Endothelial cell (in vitro differentiated cells): ENCODE measurements at places on chromosomes 7 and 10. TPM values are rescaled to one million over a fixed set of nuclear protein-coding genes. Genes with fewer than 3 reads are reported as not detected.

The COL17A1 gene
- 4.2 TPM for total RNA-seq

The RAPGEF5 gene
- total RNA-seq: 135 TPM

The SFTPA1 gene
- total RNA-seq: not detected

The HYAL4 gene
- 3.1 TPM for total RNA-seq

The GRID2IP gene
- 0.08 TPM for total RNA-seq

The PIK3AP1 gene
- total RNA-seq: 9.0 TPM

The NFKB2 gene
- total RNA-seq: 14.2 TPM

The BZW2 gene
- 141 TPM for total RNA-seq

The GFRA1 gene
- 4.2 TPM for total RNA-seq

The AS3MT gene
- total RNA-seq: 1.4 TPM

The TMEM176A gene
- 1.3 TPM for total RNA-seq

The CTAGE15 gene
- 0.31 TPM for total RNA-seq

- peaks cover 3% of the 10 kb centered on the region for H3K27me3 ChIP-seq
- no peak overlapping the region for H3K4me3 ChIP-seq
- no peaks in the 10 kb centered on the region for H3K36me3 ChIP-seq
- peaks cover 5% of the 10 kb centered on the region for H3K4me1 ChIP-seq
These were observed 142.2 kb upstream of the VWC2 start for GRCh38 chr7:49631071-49631815.

GRCh38 chr10:61895898-61896600, 5.5 kb upstream of the ARID5B start:
- peaks cover 24% of the 10 kb centered on the region for H3K4me1 ChIP-seq
- H3K4me3 ChIP-seq: no peak overlapping the region
- no peak overlapping the region for H3K27ac ChIP-seq
- no peak for DNase-seq
- H3K36me3 ChIP-seq: no peaks in the 10 kb centered on the region

DNA sequence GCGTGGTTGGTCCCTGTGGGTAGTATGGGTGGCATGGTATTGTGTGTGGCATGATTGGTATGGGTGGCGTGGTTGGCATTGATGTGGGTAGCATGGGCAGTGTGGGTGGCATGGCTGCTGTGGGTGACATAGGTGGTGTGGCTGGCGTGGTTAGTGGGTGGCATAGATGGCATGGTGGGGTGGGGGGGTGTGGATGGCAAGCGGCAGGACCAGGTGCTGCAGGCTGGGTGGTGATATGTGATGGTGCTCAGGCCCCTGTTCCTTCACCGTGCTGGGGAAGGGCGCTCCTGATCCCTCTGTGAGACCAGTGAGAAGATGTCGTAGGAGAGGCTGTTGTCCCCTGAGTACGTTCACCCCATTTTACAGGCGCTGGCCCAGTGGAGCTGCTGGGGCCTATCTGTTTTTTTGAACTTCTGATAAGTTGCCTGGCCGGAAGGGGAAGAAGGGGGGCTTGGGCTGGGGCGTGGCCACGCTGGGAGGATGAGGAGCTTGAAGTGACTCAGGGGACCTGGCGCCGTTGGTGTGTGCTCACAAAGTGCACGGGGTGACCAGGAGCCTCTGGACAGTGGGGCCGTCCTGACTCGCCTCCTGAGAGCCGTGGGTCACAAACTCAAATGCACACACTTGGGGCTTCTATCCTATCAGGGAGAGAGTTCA, 17.5 kb downstream of the INPP5A start:
- H3K36me3 ChIP-seq: no peaks in the 10 kb centered on the region
- H3K4me3 ChIP-seq: no peak overlapping the region
- DNase-seq: no peak
- H3K4me1 ChIP-seq: no peaks in the 10 kb centered on the region

- peaks cover 3% of the 10 kb centered on the region for H3K27me3 ChIP-seq
- H3K4me1 ChIP-seq: peaks cover 5% of the 10 kb centered on the region
- DNase-seq: no peak
- no peak overlapping the region for H3K27ac ChIP-seq
These were observed 124.6 kb downstream of the IMMP2L start for GRCh38 chr7:111437736-111438135.

GRCh38 chr7:139427788-139428187, 55.7 kb downstream of the KLRG2 start:
- no peaks in the 10 kb centered on the region for H3K4me1 ChIP-seq
- H3K36me3 ChIP-seq: peaks cover 10% of the 10 kb centered on the region
- no peak for DNase-seq
- H3K4me3 ChIP-seq: no peak overlapping the region

GRCh38 chr7:42099066-42099465, 137.9 kb downstream of the GLI3 start:
- H3K4me3 ChIP-seq: no peak overlapping the region
- no peak for DNase-seq
- peaks cover 36% of the 10 kb centered on the region for H3K4me1 ChIP-seq
- peaks cover 4% of the 10 kb centered on the region for H3K36me3 ChIP-seq
- peaks cover 6% of the 10 kb centered on the region for H3K27me3 ChIP-seq

GRCh38 chr7:16587129-16587528, 58.4 kb downstream of the ANKMY2 start:
- no peaks in the 10 kb centered on the region for H3K4me1 ChIP-seq
- H3K4me3 ChIP-seq: no peak overlapping the region
- peaks cover 4% of the 10 kb centered on the region for H3K27me3 ChIP-seq
- DNase-seq: no peak

DNA sequence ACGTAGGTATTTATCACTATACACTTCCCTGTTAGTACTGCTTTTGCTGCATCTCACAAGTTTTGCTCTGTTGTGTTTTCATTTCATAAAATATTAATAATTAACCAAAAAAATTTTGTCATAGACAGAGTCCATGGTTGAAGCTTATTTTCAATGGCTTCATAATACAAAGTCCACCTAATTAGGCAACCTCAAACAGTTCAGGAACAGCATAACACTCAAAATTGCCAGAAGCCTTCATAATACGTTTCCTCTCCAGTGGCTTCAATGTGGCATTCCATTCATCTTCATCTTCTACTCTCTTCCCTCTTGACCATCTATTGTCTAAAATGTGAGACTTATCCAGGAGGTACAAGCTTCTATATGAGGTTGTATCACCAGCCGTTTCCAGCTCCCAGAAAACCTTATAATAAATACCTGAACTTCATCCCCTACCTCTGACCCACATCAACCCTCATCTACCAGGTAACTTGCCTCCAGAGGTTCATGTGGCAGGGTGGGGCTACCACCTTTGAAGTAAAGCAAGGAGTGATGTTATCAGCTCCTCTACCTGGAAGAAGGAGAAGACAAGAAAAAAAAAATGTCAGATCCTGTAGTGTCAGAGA, 337.3 kb downstream of the MALRD1 start:
- H3K27ac ChIP-seq: no peak overlapping the region
- no peaks in the 10 kb centered on the region for H3K36me3 ChIP-seq
- no peaks in the 10 kb centered on the region for H3K27me3 ChIP-seq
- no peak overlapping the region for H3K4me3 ChIP-seq
- DNase-seq: no peak
- no peaks in the 10 kb centered on the region for H3K4me1 ChIP-seq

DNA sequence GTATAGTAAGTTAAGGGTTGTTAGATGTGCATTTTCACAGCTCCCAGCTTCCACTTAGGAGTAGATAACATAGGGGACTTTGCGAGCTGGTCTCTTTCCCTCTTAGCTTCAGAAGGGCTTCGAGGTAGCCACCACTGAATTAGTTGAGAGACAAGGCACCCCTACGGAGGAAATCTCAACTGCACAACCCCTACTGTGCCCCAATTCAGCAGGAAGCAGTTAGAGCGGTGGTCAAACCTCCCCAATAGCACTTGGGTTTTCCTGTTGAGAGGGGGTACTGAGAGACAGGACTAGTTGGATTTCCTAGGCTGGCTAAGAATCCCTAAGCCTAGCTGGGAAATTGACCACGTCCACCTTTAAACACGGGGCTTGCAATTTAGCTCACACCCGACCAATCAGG, 1.1 kb upstream of the HERPUD2 start:
- peaks cover 53% of the 10 kb centered on the region for H3K4me1 ChIP-seq
- no peak for DNase-seq
- peaks cover 16% of the 10 kb centered on the region for H3K36me3 ChIP-seq
- H3K27me3 ChIP-seq: peaks cover 11% of the 10 kb centered on the region
- peak overlapping the region; percentile 94 for H3K4me3 ChIP-seq

- no peaks in the 10 kb centered on the region for H3K27me3 ChIP-seq
- H3K4me1 ChIP-seq: no peaks in the 10 kb centered on the region
- no peak for DNase-seq
- H3K36me3 ChIP-seq: no peaks in the 10 kb centered on the region
These were observed 150.2 kb downstream of the VPS50 start for GRCh38 chr7:93382362-93382761.

DNA sequence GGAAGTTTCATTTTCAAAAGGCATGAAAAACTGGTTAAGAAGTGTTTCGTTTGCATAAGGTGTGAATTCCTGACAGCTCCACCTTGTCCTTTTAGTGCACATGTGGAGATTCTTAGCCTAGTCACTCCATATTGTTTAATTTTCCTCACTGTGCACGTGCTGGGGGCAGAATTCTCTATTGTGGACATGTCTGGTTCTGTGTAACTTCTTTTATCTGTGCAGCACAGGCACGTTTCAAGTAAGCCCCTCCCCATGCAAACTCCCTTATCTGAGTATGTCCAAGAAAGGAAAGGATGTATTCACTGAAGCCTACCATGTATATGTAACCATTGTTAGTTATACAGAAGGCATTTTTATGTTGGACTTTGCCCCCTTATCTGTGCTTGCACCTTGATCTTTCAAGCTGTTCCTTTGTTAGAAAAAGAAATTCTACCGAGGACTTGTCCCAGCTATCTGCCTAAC, 1346.3 kb downstream of the REEP3 start:
- no peaks in the 10 kb centered on the region for H3K36me3 ChIP-seq
- H3K27me3 ChIP-seq: no peaks in the 10 kb centered on the region
- peak overlapping the region; percentile 99 for H3K27ac ChIP-seq
- no peak overlapping the region for H3K4me3 ChIP-seq

DNA sequence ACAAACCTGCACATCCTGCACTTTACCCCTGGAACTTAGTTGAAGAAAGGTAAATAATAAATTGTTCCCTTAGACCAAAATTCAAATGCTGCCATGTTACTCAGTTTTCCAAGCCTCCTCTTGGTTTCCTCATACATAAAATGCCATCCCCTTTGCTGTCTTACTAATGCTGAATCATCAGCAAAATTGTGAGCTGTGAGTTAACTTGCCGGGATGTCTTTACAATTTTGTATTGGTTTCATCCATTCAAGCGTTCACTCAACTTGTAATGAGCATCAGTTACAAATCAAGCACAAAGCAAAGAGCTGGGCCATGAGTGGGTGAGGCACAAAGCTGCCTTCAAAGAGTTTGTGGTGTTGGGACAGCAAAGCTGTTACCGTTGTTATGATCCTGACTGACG, 395.8 kb upstream of the ZMIZ1 start:
- no peak overlapping the region for H3K27ac ChIP-seq
- no peak for DNase-seq
- H3K4me3 ChIP-seq: no peak overlapping the region
- no peaks in the 10 kb centered on the region for H3K4me1 ChIP-seq
- no peaks in the 10 kb centered on the region for H3K36me3 ChIP-seq

- H3K4me3 ChIP-seq: no peak overlapping the region
- peak overlapping the region; percentile 91 for H3K27ac ChIP-seq
- peaks cover 3% of the 10 kb centered on the region for H3K36me3 ChIP-seq
- no peaks in the 10 kb centered on the region for H3K27me3 ChIP-seq
These were observed 68.9 kb downstream of the MYOF start for GRCh38 chr10:93413252-93413689.

DNA sequence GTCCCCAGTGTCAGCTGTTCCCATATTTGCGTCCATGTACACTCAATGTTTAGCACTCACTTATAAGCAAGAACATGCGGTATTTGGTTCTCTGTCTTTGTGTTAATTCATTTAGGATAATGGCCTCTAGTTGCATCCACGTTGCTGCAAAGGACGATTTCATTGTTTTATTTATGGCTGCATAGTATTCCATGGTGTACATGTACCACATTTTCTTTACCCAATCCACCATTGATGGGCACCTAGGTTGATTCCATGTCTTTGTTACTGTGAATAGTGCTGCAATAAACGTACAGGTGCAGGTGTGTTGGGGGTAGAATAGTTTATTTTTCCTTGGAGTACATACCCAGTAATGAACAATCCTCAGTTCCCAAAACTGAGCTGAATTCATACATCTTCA, 24.3 kb upstream of the TRIM56 start:
- H3K4me1 ChIP-seq: no peaks in the 10 kb centered on the region
- no peaks in the 10 kb centered on the region for H3K36me3 ChIP-seq
- DNase-seq: no peak
- no peak overlapping the region for H3K4me3 ChIP-seq

DNA sequence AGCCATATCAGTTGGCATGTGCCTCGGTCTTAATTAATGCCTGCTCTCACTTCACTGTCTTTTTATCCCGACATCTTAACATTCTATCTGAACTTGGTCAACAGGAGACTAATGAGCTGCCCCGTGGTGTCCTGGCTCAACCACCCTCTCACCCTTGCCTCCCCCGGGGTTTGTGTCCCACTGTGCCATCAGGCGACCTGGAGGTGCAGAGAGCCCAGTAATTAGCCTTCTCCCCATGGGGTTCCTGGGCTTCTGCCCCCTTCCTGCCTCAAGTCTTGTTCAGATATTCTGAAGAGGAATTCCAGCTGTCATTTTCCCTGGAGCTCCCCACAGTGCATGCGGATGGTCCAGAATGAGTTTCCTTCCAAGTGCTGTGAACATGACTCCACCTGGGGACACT, 10.1 kb upstream of the JAKMIP3 start:
- H3K4me3 ChIP-seq: no peak overlapping the region
- H3K27ac ChIP-seq: no peak overlapping the region
- no peaks in the 10 kb centered on the region for H3K4me1 ChIP-seq
- no peak for DNase-seq
- H3K27me3 ChIP-seq: peaks cover 9% of the 10 kb centered on the region
- peaks cover 4% of the 10 kb centered on the region for H3K36me3 ChIP-seq

DNA sequence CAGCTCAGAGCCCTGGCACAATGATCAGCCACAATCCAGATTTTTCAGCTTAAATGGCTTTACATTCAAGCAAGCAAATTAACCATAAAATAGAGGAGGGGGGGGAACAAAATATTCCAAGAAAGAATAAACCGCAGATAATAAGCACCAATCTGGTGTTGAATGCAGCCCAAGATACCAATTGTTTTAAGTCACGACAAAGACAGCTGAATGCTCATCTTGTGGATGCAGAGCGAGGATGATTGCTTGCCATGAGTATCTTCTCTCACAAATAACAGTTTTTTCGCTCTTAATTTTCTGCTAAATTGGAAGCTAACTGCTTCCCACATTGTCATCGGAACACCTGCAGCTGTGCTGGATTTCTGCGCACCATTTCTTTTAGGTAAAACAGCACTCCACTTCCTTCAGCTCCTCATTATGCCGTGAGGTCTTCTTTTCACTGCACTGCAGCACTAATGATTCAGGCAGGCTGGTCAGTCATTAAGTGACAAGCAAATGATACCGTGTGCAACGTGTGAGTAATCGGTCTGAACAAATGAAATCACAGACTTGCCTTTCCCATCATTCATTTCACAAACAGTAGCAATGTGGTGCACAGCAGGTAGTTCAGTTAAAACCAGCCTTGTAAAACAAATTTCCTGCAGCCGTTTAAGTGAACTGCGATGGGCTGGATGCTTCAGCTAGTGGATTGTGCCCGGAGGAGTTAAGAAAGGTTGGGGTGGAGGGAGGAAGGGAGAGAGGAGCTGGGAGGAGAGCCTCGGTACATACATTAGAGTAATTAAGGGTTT, 106.4 kb upstream of the CDCA7L start:
- no peaks in the 10 kb centered on the region for H3K27me3 ChIP-seq
- no peak overlapping the region for H3K4me3 ChIP-seq
- no peaks in the 10 kb centered on the region for H3K4me1 ChIP-seq
- H3K27ac ChIP-seq: no peak overlapping the region
- H3K36me3 ChIP-seq: no peaks in the 10 kb centered on the region
- no peak for DNase-seq
